ENCODE measurements at places on chromosomes 3 and 15.
A peak's percentile ranks its signal among the peaks of the same experiment; 100 is the strongest.

DNA sequence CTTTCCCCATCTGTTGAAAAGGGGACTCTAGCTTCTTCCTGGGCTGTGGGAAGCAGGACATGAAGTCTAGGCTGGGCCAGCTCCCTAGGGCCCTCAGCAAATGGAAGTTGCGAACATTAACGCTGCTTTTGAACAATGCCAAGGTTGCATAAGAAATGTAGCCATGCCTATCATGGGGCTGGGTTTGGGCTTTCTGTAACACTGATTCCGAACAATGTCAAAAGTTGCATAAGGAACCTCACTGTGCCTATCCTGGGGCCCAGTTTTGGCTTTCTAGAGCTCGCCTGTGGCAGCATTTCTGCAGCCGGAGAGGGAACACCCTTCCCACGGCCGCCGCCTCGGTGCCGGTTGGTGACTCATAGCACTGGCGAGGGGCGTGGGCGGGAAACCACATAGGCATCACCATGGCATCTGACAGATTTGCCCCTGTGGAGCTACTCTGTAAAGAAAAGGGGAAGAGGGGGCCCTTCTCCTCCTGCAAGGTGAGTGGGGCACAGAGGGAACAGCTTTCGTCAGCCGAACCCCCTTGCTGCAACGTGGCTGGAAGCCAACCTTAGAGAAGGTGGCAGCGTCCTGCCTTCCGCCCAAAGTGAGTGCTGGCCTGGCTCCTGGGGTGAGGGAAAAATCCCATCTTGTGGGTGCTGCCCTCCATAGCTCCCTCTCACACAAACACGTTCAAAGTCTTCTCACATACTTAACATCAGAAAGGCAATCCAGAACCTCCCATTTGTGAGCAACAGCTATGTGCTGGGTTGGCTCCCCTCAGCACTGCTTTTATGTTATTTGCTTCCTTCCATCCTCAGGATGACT lies 46.6 kb upstream of the ATP2B2 start:
- DNase-seq = peak; percentile 79

DNA sequence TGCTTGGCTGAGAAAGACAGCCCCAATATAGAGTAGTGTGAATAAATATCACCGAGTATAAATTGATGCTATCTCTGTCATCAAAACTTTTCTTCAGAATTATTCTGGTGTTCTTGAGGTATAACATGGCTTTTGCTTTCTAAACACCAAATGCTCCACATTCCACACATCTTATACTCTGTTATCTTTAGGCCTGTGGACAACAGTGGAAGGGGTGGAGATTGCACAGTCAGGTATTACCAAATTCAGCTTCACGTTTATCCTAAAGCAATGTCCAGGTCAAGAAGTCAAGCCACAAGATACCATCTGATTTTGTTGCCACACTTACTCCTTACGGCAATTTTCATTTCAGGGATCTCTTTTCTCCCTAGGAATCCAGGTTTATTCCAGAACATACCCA lies 394.8 kb downstream of the SI start:
- DNase-seq = no peak

- DNase-seq = no peak
Measured at GRCh38 chr3:12681089-12681942, 17.4 kb upstream of the RAF1 start.

- DNase-seq = no peak
Measured at GRCh38 chr15:41730543-41730942, 43.7 kb upstream of the MAPKBP1 start.

- DNase-seq = no peak
Measured at GRCh38 chr15:64574301-64575017, 114.1 kb downstream of the ZNF609 start.

DNA sequence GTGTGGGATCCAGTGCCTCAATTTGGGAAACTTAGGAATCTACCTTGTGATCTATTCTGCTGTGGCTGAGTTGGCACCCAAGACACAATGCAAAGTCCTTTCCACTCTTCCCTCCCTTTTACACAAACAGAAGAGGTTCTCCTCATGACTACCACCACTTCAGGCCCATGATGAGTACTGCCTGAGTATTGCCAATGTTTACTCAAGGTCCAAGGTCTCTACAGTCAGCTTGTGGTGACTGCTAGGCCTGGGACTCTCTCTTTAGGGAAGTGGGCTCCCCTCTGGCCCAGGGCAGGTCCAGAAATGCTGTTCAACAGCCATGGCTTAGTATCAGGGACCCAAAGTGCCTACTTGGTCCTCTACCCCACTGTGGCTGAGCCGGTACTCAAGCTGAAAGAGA lies 56.8 kb upstream of the PEX5L start:
- DNase-seq = no peak

DNA sequence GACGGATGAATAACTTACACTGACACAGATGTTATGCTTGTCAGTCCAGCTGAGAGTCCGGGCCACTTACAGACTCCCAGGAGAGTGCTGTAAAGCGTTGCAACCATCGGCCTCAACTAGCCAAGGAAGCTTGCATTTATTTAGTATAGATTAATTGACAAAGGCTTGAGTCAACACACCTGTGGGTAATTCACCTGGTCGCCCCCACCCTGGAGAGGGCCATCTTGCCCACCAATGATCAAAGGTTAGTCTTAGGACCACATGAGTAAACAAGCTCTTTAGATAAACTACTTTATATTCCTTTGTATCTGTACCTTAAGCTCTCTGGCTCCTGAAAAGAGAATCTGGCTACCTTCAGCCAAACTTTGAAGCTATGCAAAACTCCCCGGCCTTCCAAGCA lies 51.0 kb downstream of the PAK2 start:
- no peak for DNase-seq

DNA sequence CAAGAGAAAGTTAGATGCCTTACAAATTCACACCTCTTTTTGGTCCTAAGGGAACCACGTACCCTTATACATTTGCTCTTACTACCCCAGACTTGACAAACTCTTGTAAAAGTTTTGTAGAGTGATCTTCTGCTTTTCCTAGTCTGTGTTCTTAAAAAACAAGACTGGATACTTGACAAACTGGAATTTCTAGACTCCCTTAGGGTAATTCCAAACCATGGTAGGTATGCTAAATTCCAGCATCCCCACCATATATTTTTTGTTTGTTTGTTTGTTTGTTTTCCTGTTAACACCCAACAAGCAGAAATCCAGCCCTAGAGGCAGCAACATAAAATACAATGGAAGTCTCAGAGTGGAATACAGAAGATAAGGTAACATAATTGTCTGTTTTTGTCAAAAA lies 280.7 kb upstream of the NR2F2 start:
- DNase-seq = no peak

DNA sequence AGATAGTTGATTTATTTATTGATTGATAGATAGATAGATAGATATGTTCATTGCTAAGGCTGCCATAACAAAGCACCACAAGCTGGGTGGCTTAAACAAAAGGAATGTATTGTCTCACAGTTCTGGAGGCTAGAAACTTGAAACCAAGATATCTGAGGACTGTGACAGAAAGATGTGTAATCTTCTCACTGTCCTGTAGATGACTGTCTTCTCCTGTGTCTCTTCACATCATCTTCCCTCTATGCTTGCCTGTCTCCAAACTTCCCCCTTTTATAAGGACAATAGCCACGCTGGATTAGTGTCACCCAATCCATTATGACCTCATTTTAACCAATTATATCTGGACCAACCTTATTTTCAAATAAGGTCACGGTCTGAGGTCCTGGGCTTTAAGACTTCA lies 40.9 kb downstream of the GNB4 start:
- no peak for DNase-seq

DNA sequence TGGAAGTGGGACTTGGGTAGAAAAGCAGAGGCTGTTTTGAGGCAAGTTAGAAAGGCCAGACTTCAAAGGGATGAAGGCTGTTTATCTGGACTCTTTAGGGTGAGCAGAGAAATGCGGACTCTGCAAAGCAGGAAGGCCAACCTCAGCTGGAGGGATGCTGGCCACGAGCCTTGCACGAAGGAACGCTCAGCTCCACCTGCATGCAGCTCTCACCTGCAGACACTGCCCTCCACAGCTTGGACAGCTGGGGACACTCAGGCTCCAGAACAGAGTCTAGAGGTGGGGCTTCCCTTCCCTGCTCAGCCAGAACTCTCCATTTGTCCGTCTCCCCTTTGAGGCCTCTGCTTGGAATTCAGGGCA lies 229.7 kb downstream of the ADAMTS17 start:
- DNase-seq = no peak

- no peak for DNase-seq
Measured at GRCh38 chr15:75669191-75669878, 21.6 kb downstream of the SNX33 start.
